ENCODE measurements at places on chromosomes 5 and 9.

- no peak for DNase-seq
Observed at GRCh38 chr5:677131-678101, 15.7 kb downstream of the TPPP start.

- no peak for DNase-seq
Observed at GRCh38 chr9:14004110-14004509, 309.8 kb downstream of the NFIB start.

GRCh38 chr9:115596021-115596745 is 478.2 kb upstream of the TNC start:
- DNase-seq: no peak

DNA sequence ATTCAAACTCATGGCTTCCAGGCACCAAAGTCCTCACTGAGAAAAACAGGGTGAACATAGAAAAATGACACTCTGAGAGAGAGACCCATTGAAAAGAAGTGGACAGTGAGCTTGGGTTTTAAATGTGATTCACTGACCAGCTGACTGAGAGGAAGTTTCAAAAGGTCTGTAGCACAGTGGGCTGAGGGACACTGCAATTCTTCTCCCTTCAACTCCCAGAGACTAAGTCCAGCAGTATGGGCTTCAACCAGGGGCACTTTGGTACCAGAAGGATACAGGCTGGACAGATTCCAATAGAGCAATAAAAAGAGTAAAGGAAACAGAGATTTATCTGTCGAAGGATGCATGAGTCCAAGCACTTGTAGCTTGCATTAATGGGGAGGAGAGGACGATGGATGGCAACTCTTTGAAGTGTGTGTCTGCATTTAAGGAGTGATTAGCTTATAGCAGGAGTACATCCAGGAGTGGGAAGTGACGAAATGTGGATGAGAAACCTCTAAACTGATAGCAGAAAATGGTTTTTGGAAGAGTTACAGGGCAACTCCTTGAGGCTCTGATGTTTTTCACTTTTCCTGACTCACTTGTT is 117.0 kb upstream of the ANKRD55 start:
- no peak for DNase-seq

GRCh38 chr5:180436936-180437335 is 57.2 kb upstream of the CNOT6 start:
- no peak for DNase-seq

DNA sequence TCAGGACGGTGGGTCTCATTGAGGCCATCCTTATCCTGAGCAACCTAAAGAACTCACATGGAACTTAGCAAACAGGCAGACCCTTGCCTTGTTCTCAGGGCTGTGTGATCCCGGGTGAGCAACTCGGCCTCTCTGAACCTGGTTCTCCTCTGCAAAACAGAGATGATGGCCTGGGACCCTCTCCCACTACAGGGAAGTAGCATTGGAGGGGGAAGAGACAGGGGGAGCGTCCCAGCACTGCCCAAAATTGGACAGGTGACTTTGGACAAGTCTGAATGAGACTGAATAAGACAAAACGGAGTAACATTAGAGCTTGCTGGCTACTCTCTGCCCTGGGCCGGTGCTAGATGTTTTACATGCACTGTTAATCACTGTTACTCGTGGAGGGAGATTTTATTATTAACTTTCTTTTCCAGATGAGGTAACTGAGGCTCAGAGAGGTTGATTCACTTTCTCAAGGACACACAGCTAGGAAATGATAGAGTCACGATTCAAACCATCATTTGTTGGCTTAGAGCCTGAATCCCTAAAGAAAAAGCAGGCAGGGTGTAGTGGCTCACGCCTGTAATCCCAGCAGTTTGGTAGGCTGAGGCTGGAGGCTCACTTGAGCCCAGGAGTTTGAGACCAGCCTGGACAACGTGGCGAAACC is 136.4 kb downstream of the C9orf50 start:
- no peak for DNase-seq

DNA sequence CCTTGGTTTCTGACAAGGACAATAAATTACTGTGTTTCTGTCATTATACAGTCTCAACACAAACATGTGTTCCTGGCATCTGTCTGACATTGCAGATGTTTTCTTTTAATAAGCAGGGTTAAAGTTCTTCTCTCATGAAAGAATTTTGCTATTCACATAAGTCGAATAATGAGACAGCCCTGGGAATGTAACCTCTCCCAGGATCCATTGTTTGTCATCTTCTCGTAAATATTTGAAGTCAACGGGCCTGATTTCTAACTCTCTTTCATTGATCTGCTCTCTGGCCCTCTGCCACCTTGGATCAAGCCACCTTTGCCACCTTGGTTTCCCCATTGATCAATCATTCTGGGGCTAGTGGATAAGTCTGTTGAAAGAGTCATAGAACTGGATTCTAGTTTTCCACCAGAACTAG is 12.9 kb upstream of the CAST start:
- no peak for DNase-seq

- no peak for DNase-seq
Observed at GRCh38 chr9:88544245-88544644, 9.3 kb downstream of the NXNL2 start.

DNA sequence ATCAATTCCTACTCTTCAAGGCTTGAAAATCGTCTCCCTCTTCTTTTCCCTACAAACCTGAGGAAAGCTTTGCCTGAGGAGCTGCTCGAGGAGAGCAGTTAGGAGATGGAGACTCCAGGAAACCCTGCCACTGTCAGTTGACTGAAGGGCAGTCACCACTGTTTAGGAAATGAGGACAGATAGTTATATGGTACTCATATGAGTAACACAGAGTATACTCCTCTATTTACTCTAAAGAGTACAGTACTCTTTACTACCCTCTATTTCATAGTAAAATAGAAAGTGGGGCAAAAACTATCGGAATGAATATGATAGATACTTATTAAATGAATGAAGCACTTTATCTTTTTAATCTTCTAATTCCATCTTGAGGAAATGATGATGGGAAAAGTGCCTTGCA is 115.8 kb downstream of the MAPKAP1 start:
- DNase-seq: no peak

DNA sequence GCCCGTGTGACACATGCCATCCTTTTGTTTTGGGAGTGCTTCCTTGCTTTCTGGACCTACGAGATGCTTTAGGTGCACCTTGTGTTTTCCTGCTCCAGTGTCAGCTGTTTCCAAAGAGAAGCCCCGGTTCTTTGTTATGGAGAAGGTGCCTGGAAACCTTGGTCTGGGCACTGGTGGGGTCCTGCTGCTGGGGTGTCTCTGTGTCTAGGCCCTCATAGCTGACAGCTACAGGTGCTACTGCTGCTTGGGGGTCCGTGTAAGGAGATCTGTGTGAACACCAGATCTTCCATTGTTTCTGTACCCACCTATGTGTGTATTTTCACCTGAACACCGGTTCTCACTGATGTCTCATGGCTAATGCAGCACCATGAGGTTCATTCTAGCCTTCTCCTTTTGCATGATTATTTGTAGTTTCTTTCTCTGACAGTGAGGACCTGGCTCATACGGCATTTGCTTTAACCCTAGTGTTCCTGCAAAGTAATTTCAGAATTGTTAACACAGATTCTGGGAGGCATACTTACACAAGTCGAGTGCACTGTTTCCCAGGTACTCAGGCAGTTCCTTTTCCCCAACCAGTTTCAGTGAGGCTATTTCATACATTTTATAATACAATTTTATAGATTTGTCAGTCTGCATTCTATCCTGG is 13.2 kb upstream of the FAM120AOS start:
- no peak for DNase-seq

DNA sequence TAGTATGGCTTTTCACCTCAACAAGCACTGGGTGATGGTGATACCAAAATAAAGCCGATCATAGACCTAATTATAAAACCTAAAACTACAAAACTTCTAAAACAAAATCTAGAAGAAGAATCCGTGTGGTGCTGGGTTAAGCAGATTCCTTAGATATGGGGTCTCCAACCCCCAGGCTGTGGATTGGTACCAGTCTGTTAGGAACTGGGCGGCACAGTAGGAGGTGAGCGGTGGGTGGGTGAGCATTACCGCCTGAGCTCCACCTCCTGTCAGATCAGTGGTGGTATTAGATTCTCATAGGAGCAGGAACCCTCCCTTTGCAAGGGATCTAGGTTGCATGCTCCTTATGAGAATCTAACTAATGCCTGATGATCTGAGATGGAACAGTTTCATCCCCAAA is 33.2 kb downstream of the MRPS27 start:
- no peak for DNase-seq

DNA sequence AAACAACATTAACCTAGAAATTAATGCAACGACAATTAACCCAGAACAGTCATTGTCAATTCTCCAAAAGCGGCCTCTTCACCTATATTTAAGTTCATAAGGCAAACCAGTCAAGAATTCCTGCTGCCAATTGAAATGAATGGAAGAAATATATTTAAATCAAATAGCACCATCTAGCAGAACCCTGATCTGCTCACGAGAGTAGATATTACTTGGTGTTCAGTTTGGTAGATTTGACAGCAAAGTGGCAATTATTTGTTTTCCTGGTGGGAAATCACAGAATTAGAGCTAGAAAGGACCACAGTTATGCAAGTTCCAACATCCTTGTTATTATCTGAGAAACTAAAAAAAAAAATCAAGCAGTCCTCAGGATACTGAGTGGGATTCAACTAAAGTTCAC is 2.3 kb downstream of the SSBP2 start:
- DNase-seq: no peak

DNA sequence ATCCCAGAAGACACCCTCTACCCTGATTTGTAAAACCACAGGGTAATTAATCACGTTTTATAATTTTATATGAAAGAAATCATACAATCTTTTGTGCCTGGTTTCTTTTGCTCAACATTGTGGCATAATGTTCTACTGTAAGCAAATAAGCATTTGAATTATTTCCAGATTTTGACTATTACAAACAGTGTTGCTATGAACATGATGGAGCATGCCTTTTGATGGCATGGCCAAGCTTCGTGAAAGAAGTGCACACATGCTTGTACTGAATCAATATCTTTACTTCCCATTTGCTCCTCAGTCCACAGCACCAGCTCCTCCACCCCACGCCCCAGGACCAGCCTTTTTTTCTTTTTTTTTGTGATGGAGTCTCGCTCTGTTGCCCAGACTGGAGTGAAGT is 29.9 kb downstream of the ACSL6 start:
- DNase-seq: no peak

- DNase-seq: no peak
Observed at GRCh38 chr9:97940233-97940632, 2.3 kb upstream of the HEMGN start.
